DMS53 (cell line): ENCODE measurements at places on chromosomes 13 and 19.
A peak's percentile ranks its signal among the peaks of the same experiment; 100 is the strongest.

- DNase-seq, result no peak
Measured at GRCh38 chr13:58340895-58341294, 709.4 kb downstream of the PCDH17 start.

GRCh38 chr19:33905937-33906577 is 109.4 kb downstream of the KCTD15 start:
- no peak for DNase-seq

DNA sequence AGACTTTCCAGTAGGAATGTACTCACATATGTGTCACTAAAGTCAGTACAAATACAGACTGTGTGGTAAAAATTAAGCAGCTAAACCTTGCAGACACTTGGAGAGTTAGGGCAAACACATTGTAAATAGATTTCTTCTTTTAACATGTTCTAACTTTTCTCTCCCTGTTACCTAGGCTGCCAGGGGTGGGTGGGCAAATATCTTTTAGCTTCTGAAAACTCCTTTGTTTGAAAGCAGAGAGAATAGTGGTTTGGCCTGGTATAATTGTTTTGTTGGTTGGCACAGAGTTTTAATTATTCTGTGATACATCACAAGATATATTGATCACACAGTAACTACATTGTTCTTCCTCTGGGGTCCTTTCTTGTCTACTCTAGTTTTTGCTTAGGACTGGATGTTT is 289.8 kb upstream of the DACH1 start:
- DNase-seq, result no peak

DNA sequence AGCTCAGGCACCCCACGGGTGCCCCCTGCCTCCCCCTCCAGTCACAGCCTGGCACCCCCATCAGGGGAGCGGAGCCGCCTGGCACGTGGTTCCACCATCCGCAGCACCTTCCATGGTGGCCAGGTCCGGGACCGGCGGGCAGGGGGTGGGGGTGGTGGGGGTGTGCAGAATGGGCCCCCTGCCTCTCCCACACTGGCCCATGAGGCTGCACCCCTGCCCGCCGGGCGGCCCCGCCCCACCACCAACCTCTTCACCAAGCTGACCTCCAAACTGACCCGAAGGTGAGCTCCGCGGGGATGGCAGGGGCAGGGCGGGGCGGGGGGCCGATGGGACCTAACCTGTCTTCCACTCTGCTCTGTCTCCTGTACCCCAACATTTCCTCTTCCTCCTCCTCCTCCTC is 25.0 kb downstream of the CKM start:
- DNase-seq, result no peak

- no peak for DNase-seq
Measured at GRCh38 chr19:38234615-38235014, 10.6 kb upstream of the DPF1 start.

DNA sequence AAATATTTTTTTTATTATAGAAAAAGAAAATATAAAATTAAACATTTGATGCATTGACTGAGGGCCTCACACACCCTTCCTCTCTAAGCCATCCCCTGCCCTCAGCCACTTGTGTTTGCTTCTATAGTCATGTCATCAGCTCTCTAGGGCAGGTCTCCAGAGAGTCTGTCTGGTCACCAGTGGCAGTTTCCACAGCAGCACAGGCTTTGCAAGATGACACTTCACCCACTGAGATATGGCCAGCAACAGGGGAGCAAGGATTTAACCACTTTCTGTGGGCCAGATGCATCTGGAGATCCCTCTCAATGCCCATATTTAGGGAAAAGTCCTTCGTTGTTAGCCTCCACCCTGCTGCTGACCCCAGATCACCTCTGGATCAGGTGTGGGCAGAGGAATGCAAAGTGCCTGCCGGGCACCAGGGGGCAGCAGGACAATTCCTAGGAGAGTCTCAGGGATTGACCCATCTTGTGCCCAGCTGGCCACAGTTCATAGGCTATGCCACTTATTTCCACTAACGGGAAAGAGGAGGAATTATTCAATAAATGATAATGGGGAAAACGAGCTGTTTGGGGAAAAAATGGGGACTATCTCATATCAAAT is 4.8 kb downstream of the ABCC4 start:
- DNase-seq, result peak; percentile 66

DNA sequence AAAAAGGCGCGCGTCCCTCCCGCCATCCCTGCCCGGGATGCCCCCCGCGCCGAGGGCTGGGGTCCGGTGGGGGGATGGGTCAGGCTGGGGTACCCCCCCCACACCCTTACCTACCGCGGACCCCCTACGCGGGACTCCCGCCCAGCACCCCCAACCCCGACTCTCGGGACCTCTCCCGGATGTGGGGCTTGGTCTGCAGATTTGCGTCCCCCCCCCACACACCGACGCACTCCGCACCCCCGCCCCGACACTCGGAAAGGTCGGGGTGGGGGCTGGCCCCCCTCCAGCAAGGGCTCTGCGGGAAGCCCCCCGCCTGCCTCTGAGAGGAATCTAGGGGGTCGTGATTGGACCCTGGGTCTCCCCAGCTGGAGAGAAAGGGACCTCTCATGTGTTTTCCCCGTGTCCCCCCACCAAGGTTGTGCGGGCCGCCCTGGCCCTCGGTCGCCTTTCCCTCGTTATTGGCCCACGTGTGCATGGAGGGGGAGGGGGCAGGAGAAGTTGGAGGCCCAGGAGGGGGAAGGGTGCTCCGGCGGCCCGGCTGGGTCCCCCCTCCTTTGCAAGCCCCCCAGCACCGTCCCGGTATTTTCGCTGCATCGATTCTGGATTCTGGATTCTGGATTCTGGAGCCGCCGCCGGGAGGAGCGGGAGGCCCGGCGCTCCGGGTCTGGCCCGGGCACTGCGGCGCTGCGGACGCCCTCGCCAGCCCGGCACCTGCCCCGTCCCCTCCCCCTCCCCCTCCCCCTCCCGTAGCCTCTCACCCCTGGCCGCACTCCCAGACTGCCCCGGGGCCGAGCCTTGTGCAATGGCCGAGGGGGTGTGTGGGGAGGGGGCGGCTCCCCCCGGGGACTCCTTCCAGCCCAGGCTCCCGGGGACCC is 607 bp downstream of the NFIC start:
- peak; percentile 70 for DNase-seq

DNA sequence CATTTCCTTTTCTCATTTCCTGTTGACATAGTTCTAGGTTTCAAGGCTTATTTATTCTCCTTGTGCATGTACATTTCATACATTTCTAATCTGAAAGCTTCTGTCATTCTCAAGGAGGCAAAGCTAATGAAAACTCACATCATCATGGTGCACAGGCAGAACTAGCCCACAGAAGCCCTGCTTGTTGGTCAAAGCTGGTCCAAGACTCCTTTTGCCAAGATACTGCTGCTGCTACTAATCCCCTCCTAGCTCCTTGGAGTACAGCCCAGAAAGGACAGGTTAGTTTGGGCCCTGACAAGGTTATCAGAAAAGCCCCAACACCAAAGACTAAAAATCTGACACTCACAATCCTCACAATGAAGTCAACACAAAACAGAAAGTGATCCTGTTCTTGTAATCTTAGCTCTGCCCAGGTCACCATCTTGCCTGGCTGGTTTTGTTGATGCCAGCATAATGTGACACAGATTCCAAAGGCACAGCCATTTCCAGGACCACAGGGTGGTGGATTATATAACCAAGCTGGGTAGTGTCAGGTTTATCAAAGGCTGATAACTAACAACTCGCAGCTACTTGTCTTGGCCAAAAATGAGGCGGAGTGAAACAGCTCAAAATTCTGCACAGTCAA is 417.4 kb downstream of the NDFIP2 start:
- DNase-seq, result no peak

GRCh38 chr13:30276178-30276577 is 31.2 kb downstream of the KATNAL1 start:
- DNase-seq, result no peak

- no peak for DNase-seq
Measured at GRCh38 chr13:78521091-78521490, 82.3 kb downstream of the POU4F1 start.

DNA sequence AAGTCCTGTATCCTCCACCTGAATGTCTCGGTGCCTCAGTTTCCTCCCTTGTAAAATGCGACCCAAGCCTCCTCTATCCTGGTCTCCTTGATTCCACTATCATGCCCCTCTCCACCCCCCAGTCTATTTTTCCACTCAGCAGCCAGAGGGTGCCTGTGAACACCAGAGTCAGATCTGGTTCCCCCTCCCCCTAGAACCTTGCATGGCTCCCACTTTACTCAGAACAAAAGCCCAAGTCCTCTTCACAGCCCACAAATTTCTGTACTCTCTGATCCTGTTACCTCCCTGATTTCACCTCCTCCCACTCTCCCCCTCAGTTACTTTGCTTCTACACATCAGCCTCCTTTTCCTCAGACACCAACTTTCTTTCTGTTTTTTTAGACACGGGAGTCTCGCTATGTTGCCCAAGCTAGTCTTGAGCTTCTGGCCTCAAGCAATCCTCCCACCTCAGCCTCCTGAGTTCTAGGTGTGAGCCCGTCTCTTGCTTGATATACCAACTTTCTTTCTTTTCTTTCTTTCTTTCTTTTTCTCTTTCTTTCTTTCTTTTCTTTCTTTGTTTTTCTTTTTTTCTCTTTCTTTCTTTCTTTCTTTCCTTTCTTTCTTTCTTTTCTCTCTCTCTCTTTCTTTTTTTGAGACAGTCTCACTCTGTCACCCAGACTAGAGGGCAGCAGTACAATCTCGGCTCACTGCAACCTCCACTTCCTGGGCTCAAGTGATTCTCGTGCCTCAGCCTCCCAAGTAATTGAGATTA is 869 bp downstream of the DAND5 start:
- no peak for DNase-seq

- no peak for DNase-seq
Measured at GRCh38 chr13:90142251-90142650, 1205.2 kb upstream of the MIR17HG start.

DNA sequence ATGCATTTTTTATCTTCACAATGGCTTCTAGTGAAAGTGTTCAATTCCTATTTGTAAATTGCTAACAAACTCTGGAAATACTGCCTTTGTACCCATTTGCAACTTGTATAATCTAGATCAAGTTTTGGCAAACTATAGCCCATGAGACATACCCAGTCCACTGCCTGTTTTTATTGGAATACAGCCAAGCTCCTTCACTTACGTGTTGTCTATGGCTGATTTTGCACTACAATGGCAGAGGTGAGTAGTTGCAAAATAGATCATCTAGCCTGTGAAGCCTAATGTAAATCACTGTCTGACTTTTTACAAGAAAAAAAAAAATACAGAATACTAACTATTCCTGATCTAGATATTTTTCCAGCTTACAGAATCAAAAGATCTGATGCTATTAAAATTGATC is 37.1 kb downstream of the DZIP1 start:
- peak; percentile 28 for DNase-seq

DNA sequence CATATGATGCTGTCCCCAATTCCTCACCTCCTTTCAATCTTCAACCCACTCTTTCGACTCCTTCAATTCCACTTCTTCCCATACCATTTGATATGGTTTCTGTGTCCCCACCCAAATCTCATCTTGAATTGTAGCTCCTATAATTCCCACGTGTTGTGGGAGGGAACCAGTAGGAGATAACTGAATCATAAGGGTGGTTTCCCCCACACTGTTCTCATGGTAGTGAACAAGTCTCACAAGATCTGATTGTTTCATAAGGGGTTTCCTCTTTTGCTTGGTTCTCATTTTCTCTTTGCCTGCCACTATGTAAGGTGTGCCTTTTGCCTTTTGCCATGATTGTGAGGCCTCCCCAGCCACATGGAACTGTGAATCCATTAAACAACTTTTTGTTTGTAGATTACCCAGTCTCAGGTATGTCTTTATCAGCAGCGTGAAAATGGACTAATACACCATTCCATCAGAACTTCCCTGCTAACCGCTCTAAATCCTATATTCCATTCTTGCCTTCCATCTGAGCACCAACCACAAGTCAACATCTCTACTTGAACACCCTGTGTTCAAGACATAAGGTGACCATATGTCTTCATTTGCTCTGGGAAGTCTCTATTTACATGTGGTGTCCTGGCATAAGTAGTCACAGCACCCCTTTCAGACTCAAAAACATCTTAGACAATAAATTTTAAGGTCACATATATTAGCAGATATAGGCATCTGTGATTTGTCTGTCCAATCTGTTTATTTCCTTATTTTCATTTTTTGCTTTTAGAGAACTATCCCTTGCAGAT is 122.9 kb downstream of the TSHZ3 start:
- DNase-seq, result no peak

DNA sequence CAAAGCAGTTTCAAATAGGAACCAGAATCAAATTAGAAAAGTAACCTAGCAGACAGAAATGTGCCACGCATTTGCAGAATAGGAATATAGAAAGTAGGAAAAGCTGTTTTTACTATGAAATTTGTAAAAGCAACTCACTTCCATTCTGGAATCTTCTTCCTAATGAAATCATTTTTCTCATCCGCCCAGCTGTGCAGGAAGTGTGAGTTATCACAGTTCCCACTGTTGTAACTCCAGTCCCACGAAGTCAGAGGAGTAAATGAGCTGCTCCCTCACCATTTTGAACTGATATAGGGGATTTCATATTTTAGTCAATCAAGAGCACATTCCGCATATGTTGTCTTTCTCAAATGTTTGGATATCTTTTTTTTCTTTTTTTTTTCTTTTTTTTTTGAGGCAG is 230.8 kb downstream of the TBC1D4 start:
- DNase-seq, result no peak

- DNase-seq, result peak; percentile 44
Measured at GRCh38 chr13:66139250-66139649, 1090.9 kb downstream of the PCDH9 start.

DNA sequence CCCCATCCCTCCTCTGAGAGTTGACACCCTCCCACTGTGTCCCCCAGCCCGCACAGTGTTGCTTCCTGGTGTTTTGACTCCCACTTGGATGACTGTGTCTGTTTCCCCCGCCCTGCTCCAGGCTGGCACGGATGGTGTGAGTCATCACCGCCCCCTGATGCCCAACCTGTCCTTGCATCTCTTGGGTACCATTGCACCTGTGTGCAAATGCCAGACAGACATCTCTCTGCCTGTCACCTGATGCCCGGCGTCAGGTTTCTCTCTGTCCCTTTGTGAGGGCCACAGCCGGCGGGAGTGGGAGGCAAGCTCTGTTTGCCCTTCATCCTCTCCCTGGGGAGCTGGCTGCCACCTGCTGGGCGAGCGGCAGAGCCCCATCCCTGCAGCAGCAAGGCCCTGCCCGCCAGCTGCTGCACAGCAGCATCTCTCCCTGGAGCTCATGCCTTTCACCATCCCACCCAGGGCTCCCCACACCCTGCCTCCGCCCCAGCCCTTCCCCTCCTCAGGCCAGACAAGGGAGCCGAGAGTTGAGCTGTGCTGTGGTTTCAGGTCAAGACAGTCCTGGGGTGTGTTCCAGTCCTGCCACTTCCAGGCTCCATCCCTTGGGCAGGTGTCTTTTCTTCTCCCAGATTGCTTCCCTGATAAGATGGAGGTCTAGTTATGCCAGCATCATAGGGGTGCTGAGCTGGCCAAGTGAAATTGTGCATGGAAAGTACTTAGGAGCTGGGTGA is 29.7 kb downstream of the NKPD1 start:
- DNase-seq, result peak; percentile 98

- no peak for DNase-seq
Measured at GRCh38 chr13:109510013-109510412, 276.4 kb downstream of the IRS2 start.

GRCh38 chr13:98489446-98490194 is 87.3 kb downstream of the STK24 start:
- no peak for DNase-seq

- DNase-seq, result no peak
Measured at GRCh38 chr19:46618670-46619231, 6.1 kb downstream of the PTGIR start.
